Inflammatory macrophage (primary cell): ENCODE measurements at places on chromosomes 2 and 18.

GRCh38 chr2:10531874-10532637, 83.9 kb upstream of the ODC1 start:
- DNase-seq, result no peak

- no peak for DNase-seq
Measured at GRCh38 chr2:27084297-27085061, 2.1 kb upstream of the KHK start.

- peak; percentile 76 for DNase-seq
Measured at GRCh38 chr18:26458526-26459232, 89.7 kb downstream of the KCTD1 start.

DNA sequence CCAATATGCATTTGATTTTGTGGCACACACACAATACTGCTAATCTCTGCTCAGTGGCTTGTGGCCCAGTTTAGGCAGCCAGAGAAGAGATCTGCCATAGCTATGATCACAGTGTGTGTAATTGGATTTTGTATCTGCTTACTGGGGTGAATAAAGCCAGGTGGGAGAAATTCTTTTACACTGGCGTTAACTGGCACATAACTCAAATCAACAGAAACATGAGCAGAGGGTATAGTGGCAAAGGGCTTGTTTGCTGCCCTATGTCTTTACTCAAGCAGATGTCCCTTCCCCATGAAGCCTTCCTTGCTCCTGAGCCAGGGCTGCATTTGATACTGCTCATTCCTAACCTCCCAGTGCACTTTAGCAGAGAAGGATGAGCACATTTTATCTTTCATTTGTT, 28.5 kb downstream of the STON1 start:
- no peak for DNase-seq

DNA sequence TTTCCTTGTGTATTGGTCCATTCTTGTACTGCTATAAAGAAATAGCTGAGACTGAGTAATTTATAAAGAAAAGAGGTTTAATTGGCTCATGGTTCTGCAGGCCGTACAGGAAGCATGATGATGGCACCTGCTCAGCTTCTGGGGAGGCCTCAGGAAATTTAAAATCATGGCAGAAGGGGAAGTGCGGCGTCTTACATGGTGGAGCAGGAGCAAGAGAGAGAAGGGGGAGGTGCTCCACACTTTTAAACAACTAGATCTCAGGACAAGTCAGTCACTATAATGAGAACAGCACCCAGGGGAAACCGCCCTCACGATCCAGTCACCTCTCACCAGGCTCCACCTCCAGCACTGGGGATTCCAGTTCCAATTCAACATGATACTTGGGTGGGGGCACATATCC, 54.3 kb downstream of the MSH2 start:
- DNase-seq, result no peak

GRCh38 chr2:239935789-239936758, 89.1 kb downstream of the NDUFA10 start:
- DNase-seq, result peak; percentile 47

- no peak for DNase-seq
Measured at GRCh38 chr2:22990246-22990645, 394.7 kb upstream of the KLHL29 start.

DNA sequence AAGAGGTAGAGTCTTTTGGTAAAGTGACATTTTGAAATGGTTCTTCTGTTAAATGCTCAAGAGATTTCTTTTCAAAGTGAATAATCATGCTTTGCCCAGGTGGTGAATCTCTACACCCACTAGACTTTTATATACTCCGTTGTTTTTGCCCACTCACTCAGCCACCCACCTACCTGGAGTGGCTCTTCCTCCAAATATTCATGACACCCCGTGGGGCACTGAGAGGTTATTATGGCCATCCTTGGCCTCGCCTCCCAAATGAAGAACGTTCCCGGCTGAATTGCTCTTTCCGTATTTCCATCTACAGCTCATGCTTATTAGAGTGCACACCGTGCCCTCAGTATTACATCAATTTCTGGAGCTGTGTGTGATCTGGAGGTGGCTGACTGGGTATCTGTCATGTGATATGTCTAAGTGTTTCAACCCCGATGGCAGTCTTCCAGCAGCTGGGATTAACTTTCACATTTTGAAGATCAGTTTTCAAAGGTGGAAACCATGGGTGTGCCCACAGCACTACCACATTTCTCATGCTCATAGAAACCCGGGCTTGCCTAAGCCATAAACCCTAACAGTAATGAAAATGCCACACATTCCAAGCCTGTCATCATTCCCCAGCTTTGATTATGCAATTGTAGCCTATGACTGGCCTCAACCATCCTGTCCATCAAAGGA, 406.6 kb upstream of the MMADHC start:
- DNase-seq, result no peak

GRCh38 chr2:99550368-99550767, 60.6 kb upstream of the REV1 start:
- no peak for DNase-seq

- no peak for DNase-seq
Measured at GRCh38 chr18:49628881-49629795, 67.3 kb downstream of the LIPG start.

DNA sequence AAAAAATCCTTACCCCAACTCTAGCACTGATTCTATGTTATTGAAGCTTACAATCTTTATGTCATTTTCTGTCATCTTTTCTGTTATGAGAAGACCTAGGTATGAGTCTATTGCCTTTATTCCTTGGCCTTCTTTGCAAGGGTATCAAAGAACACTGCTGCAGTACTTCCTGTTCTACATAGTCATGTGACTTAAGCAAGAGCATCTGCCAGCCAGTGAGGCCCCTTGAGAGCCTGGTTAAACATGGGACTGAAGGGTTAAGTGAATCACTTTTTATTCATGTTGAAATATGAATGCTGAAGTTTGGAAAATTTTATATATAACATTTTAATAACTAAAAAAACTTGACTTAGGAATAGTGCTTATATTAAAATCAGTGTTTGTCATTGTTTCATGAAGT, 844 bp upstream of the CPS1 start:
- no peak for DNase-seq
